ENCODE measurements at places on chromosomes 12 and 14. TPM values are rescaled to one million over a fixed set of nuclear protein-coding genes. Genes with fewer than 3 reads are reported as not detected.

The GLT1D1 gene
- total RNA-seq = not detected

The FUT8 gene
- total RNA-seq = 30.5 TPM

The CRACR2A gene
- 2.2 TPM for total RNA-seq

The RERG gene
- not detected for total RNA-seq

The AQP6 gene
- 0.03 TPM for total RNA-seq

DNA sequence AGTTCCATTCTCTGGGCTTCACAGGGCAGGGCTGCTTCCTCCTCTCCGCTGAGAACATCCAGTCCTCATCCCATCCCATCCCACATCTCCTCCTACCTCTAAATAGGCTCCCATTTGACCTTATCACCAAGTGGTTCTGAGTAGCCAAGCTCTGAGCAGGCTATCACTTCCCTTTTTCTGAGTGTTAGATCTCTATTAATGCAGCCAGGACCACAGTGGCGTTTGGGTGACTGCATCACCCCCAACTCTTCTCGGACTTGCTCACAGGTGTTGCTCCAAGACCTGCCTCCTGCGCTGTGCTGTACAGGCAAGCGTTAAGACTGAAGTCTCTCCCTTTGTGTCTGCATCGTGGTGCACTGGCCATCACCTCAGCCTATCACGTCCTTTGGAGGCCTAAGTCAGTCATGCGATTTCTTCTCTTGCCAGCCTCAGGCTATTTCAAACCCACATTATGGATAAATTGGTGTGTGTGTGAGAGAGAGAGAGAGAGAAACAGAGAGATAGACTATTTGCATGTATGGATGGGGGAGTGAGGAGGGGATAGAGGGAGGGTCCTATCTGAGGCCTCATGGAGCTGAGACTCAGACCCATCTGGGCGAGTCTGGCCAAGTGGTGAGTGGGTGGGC, 12.4 kb upstream of the HHIPL1 start:
- no peak for DNase-seq

DNA sequence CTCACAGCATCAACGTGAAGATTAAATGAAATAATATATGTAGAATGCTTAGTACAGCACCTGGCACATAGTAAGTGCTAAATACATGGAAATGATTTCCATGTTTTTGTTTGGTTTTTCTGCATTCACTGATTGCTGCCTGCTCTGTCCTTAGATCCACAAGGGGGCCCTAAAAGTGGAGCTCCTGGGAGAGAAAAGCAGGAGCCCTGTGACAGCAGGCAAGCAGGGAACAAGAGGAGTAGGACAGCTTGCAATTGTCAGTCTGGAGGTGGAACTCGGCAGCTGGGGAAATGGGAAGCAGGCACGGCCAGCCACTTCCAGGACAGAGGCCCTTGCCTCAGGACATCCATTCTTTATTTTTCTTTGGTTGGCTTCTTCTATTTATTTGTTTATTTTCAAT, 292.9 kb downstream of the BMP4 start:
- no peak for DNase-seq

DNA sequence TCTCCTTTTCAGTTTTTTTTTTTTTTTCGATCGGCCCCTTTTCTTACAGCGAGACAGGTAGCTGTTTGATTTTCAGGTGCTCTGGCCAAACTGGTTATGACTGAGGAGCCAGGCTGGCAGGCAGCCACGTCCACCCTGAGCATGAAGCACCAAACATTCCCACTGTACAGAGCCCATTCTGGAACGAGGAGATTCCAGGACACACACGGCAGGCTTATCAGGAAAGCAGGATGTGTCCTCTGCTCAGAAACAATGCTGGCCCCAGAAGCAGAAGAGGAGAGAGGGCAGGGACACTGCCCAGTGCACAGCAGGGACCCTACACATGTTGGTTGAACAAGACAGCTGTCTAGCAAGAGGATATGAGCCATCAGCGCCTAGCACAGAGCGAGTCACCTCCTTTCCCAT, 3.7 kb upstream of the KRT2 start:
- DNase-seq = no peak

GRCh38 chr14:73726025-73726961, 12.1 kb upstream of the PNMA1 start:
- DNase-seq = no peak
